ENCODE measurements at places on chromosomes 1 and 21. TPM values are rescaled to one million over a fixed set of nuclear protein-coding genes. Genes with fewer than 3 reads are reported as not detected.

LCE3D gene
- not detected for total RNA-seq

ZMYND12 gene
- total RNA-seq: 0.57 TPM

COL24A1 gene
- 0.08 TPM for total RNA-seq

CLDN17 gene
- not detected for total RNA-seq

TMOD4 gene
- total RNA-seq: 0.80 TPM

PTGER3 gene
- total RNA-seq: 0.08 TPM

RHD gene
- not detected for total RNA-seq

CACNA1S gene
- not detected for total RNA-seq

KTI12 gene
- total RNA-seq: 13.1 TPM

TMEM51 gene
- 25.8 TPM for total RNA-seq

ACTN2 gene
- 0.49 TPM for total RNA-seq

AGMAT gene
- total RNA-seq: 3.1 TPM

FNDC5 gene
- 2.6 TPM for total RNA-seq

FCER1G gene
- total RNA-seq: 0.77 TPM

OR2AK2 gene
- not detected for total RNA-seq

WDR77 gene
- 49.9 TPM for total RNA-seq

CORT gene
- 0.41 TPM for total RNA-seq

OR2W3 gene
- total RNA-seq: not detected

OR2L3 gene
- total RNA-seq: not detected

DNASE2B gene
- total RNA-seq: not detected

SELE gene
- not detected for total RNA-seq

CNR2 gene
- total RNA-seq: not detected

SLC19A1 gene
- total RNA-seq: 24.5 TPM

C4BPA gene
- 0.26 TPM for total RNA-seq

REN gene
- total RNA-seq: not detected

SDHC gene
- 221 TPM for total RNA-seq

AVPR1B gene
- total RNA-seq: not detected

AADACL4 gene
- not detected for total RNA-seq

LRRC40 gene
- total RNA-seq: 15.9 TPM

MRPL9 gene
- 98.3 TPM for total RNA-seq

RNF11 gene
- total RNA-seq: 86.0 TPM
